ENCODE measurements at places on chromosomes 4 and X.
A peak's percentile ranks its signal among the peaks of the same experiment; 100 is the strongest.

DNA sequence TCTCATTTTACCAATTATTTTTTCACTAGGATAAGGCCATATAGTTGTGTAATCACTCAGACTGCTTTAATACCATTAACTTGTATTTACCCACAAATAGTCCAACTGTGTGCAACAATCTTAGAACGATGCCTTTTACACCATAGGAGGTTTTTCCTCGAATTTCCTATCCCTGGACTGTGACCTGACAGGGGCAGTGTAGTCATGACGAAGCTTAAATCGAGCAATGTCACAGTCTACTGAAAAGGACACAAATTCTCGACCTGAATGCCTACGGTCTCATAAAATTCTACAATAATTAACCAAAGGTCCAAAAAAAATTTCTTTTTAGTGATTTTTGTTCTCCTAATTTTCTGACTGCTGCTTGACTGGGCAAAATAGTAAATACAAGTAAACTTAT lies 208.9 kb downstream of the ADAMTS3 start:
- DNase-seq = no peak

GRCh38 chr4:148103597-148104355 lies 338.4 kb downstream of the NR3C2 start:
- no peak for DNase-seq

DNA sequence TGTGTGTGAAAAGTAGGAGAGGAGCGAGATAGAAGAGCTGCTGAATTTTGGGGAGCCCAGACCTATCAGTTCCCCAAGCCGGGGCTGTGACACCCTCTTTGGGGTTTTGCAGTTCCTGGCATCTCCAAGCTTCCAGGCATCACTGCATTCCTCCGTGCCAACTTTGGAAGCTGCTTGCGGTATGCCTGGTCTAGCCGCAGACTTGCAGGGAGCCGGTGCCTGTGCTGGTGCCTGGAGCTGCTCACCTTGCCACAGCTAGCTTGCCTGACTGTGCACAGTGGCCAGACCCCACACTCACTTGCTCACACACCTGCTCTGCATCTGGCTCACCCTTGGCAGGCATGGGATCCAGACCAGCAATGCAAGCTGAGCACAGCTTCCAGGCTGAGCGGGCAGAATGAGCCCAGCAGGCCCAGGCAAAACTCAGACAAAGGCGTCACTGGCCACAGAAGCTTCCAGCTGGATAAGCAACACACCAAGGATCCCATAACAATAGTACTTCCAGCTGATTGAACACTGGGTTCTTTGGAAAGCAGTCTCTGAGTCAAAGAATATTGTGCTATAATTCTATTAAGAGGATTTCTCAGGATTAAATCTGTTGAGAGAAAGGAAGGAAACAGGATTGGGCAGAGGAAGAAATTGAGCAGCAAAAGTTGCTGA lies 390.9 kb downstream of the TEX13C start:
- no peak for DNase-seq

- DNase-seq = no peak
These were observed 105.4 kb downstream of the MTNR1A start for GRCh38 chr4:186449954-186450353.

- DNase-seq = no peak
These were observed 3.9 kb downstream of the RPL10 start for GRCh38 chrX:154401918-154402621.

DNA sequence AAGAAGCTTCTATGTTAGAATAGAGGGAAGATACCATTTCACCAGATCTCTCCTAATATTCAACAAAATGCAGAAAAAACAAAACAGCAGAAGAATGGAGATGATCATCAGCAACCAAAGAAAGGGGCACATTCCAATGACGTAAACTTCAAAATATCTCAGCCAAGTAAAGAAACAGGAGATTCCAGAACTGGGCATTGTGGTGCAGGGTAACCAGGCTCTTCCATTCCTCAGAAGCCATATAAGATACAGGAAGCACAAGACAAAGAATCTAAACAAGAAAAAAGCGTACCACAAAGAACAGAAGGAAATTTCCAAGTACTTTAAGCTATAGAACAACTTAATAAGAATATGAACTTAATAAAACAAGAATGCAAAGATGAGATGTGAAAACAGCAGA lies 6.9 kb upstream of the ARMCX4 start:
- DNase-seq = no peak

- no peak for DNase-seq
These were observed 499.0 kb downstream of the PDGFC start for GRCh38 chr4:156472624-156473023.

GRCh38 chrX:139692506-139692849 lies 15.5 kb downstream of the MCF2 start:
- no peak for DNase-seq

DNA sequence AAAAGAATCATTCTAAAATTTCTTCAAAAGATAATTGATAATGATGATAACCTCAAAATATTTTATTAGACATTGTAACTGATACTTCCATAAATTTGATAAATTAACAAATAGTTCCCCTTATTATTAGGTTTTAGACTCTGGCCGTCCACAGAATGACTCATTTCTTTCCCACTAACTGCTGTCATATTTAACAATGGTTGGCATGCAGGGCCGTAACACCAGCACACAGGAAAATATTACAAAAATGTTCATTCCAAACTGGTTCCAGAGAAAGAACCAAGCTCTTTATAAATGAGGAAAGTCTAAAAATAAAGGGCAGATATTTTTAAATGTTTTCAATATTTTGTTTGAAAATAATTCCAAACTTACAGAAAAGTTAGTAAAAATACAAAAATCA lies 28.2 kb downstream of the WDFY3 start:
- peak; percentile 48 for DNase-seq

- DNase-seq = peak; percentile 38
These were observed 41.0 kb upstream of the PITX2 start for GRCh38 chr4:110663738-110664444.

DNA sequence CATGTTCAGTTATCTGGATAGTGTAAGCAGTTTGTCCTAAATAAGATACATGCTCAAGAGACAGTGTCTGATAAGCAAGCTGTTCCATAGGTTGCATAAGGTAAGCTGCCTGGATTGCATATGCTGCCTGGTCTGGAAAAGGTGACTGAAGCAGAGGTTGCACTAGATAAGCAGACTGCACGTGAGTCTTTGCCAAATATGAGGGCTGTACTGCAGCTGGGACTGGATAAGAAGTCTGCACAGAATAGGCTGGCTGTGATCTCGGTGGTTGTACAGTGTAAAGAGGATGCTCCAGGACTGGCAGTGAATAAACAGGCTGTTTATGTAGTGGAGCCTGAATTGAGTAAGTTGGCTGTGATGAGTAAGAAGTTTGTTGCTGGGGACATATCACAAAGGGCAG lies 68.9 kb downstream of the WNK3 start:
- no peak for DNase-seq

DNA sequence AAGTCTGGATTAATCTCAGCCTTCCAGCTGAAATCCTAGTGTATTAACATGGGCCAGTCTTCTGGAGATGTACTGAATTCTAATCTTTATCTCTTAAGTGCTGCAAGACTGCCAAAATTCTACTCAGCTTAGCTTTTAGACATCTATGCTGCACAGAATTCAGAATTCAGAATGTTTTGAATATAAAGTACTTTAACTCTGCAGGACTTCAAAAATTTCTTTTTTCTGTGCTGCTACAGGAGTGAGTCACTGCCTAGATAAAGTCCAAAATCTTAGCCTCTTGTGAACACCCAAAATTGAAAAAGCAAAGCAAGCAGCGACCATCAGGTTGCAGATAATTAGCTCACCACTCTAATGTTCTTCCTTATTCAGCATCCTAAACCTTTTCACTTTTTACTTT lies 1092.6 kb upstream of the PCDH10 start:
- no peak for DNase-seq

- no peak for DNase-seq
These were observed 38.3 kb upstream of the MAPK10 start for GRCh38 chr4:86398187-86398586.

DNA sequence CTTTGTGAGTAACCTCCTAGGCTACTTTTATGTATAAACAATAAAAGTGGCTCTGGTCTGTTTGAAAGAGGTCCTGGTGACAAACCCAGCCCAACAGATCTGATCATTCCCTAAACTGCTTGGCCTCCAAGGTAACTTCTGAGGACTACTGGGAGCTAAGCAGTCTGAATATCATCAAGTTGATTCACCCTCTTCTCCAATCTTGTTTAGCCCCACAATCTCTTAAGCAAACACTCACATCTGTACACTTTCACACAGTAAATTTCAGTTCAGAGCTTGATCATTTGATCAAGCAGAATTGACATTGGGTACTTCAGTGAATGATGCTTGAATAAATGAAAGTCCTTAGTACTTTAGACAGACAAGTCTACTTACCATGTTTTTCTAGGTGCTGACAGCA lies 74.7 kb downstream of the HCCS start:
- DNase-seq = no peak

DNA sequence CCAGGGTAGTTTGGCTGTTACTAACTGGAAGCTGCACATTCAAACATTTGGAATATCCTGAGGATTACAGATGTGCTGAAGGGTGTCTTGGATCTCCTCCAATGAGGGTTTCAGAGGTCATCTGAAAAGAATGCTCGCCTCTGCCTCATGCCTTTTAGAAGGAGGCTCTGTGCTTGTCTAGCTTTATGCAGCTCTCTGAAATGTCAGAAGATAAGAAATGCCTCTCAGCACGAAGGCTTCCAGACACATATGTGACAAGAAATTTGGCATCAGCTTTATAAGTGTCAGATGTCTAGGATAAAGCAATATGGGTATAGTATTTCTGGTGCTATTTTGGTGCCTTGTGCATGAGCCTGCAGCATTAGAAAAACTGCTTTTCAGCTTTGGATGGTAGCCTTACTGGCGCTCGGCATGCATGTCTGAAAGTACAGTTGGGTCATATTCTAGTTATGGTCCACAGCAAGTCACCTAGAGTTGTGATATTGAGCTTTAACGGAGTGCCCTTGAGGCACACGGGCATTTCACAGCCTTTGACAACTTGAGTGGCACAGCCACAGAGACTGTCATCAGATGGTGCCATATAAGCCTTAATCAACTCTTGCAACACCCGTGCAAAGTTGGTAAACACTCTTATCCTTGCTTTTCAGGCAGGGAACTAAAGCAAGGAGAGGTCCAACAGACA lies 70.8 kb upstream of the PGRMC2 start:
- DNase-seq = no peak

DNA sequence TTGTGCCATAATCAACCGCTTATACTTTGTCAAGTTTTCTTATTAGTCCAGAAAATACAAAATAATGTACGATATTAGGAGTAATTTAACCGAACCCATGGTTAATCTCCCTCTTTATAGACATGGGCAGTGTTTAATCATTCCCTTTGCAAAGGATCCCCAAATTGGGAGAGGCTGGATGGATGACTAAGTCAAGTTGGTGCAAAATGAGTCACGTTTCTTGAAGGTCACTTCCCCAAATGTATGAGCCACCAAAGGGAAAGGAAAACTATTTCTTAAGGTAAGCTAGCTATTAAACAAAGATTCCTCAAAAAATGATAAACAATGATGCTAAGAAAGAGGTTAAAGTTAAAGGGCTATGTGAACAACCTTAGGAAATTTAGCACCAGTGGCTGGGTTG lies 17.5 kb downstream of the MAML3 start:
- peak; percentile 87 for DNase-seq

DNA sequence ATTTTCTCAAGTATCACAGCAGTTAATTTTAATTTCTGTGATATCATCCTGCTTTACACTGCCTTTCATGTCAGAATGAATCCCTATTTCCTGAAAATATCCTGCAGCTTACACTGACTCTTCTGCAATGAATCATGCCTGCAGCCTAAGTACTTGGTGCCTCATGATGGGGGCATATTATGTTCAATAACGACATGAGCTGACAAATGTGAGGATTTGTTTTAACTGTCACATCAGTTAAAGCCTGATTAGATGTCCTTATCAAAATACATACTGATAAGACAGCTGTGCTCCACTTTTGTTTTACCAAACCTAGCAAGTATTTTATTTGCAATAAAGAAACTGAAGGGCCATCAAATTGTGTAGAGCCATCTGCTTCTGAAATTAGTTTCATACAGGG lies 359.9 kb upstream of the AGA start:
- DNase-seq = no peak
